Heart left ventricle (tissue), 16 donors: ENCODE measurements at places on chromosomes 12 and 14.

- DNase-seq: no peak
Observed at GRCh38 chr12:105469701-105470100, 139.2 kb downstream of the C12orf75 start.

GRCh38 chr12:16148938-16149337 lies 128.5 kb downstream of the SLC15A5 start:
- no peak for DNase-seq

- no peak for DNase-seq
Observed at GRCh38 chr12:57813971-57814772, 4.4 kb downstream of the AVIL start.

- peak; percentile 14 for DNase-seq
Observed at GRCh38 chr12:49917166-49917787, 13.6 kb upstream of the FAIM2 start.

GRCh38 chr14:100416921-100417860 lies 94.1 kb downstream of the SLC25A47 start:
- DNase-seq: no peak

DNA sequence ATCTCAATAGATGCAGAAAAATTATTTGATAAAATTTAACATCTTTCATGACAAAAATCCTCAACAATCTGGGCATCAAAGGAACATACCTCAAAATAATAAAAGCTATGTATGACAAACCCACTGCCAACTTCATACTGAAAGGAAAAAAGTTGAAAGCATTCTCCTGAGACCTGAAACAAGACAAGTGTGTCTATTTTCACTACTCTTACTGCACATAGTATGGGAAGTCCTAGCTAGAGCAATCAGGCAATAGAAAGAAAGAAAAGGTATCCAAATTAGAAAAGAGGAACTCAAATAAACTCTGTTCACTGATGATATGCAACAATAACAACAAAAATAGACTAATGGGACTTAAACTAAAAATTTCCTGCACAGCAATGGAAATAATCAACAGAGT lies 90.1 kb downstream of the SLCO1B1 start:
- DNase-seq: no peak

GRCh38 chr12:76546889-76547288 lies 12.7 kb downstream of the OSBPL8 start:
- no peak for DNase-seq

GRCh38 chr12:8018666-8019581 lies 13.6 kb upstream of the FOXJ2 start:
- no peak for DNase-seq

- DNase-seq: no peak
Observed at GRCh38 chr12:1650978-1651361, 21.9 kb downstream of the WNT5B start.

DNA sequence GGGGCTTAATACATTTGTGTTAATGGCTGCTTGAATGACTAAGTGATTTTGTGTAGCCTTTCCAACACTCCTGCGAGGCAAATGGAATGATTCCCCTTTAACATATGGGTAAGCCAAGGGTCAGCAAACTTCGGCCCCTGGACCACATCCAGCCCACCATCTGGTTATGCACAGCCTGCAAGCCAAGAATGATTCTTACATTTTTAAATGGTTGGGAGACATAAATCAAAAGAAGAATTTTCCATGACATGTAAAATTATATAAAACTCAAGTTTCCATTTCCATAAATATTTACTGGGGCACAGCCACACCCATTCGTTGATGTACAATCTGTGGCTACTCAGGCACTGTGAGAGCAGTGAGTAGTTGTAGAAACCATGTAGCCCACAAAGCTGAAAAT lies 9.0 kb downstream of the SLC8B1 start:
- peak; percentile 68 for DNase-seq

DNA sequence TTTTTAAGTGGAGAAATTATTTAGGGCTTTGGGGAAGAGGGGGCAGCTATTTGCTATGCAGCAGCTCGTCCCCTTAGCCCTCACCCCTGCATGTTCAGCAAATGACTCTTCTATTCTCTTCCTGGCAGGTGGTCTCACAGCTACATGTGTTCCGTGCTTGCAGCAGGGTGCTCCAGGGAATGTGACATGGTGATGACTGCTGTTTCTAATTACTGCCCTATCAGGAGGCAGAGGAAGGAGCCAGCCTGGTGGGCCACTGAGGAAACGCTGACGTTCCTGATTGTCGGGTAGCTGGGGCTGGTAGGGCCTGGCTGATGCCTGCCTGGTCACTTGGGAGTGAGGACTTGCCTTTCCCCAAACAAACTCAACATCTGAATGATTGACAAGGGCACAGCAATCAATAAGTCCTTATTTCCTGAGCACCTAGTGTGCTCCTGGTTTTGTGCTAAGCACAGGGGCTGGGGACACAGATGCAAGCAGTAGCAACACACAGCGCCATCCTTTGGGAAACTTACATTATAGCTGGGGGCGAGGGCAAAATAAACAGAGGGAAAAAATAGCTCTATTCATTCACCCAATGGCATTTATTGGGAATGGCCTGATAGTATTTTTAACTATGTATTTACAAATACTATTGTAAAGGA lies 377.8 kb downstream of the FUT8 start:
- no peak for DNase-seq

- DNase-seq: no peak
Observed at GRCh38 chr12:103560604-103561101, 26.4 kb upstream of the STAB2 start.

DNA sequence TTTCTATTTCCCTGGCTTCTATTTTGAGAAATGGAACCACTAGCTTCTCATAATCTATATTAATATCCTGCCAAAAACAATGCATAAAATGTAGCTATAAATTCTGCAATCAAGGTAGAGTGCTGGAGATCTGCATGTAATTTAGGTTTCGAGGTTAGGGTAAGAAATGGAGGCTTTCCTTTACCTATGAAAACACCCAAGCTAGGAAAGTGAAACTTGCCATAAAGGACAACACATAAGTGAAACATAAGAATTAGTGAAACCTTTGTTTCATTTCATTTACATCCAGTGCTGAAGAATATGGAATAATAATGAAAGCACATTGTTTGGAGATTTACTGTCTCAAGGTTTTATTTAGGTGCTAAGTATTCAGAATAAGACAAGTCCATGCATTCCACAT lies 9.7 kb downstream of the CLEC2A start:
- no peak for DNase-seq

DNA sequence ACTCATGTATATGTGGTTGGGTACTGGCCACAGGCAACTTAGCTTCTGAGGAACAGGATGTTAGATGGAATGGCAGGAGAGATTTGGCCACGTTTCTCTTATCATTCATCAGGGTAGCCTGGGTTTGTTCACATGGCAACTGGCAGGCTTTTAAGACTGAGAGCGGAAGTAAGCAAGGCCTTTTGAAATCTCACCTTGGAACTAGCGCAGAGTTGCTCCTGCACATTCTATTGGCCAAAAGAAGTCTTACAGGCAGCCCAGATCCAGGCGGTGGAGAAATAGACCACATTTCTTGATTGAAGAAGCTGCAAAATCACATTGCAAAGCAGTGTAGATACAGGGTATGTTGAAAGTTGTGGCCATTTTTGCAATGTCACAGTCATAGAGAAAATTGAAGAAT lies 3.7 kb downstream of the CLEC4A start:
- no peak for DNase-seq

DNA sequence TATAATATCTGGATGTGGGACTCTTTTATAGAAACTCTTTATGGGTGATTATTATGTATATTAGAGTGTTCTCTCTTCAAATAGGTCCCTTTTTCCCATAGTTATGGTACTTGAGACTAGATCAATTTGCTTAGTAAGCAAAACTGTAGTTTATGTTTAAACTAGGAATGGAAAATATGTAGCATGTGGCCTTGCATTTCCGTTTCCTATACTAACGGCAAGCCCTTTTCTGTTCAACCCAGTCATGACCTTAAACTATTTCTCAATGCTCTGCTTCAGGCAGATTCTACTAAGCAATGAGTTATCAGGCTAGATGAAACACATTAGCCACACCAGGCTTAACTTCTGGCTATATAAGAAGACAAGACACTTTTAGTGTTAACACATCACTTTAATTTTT lies 84.6 kb downstream of the OTOGL start:
- DNase-seq: no peak

DNA sequence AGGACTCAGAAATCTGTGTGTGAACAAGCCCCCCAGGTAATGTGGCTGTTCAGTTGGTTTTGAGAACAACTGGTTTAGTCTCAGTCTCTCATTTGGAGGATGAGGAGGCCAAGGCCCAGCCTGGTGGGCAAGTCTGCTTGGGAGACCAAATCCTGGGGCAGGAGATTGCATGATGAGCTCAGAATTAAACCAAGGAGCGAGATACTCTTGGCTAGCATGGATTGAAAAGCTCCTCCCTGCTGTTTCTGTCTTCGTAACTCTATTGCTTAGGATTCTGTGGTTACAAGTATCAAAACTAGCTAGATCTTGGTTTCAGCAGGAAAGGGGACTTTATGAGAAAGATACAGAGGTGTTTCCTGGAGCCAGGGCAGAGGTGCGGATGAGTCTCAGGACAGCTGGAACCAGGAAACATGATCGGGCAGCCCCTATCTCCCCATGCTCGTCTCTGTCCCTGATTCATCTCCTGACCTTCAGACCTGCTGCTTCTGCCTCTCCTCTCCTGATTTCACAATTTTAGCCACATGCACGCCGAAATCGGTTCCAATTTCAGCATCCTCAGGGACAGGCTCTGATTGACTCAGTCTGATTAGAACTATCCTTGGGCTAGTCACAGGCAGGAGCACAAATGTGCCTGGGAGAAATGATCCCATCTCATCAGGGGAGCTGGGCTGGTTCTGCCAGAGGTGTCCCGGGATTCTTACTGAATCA lies 40.2 kb upstream of the RIN3 start:
- no peak for DNase-seq
